GM23338 (cell line): ENCODE measurements at places on chromosomes 1 and 21. TPM values are rescaled to one million over a fixed set of nuclear protein-coding genes. Genes with fewer than 3 reads are reported as not detected.

ADCY10 gene
- total RNA-seq, result not detected in 2 replicates

PLA2G2C gene
- not detected in 2 replicates for total RNA-seq

RHBG gene
- 1.6 and 1.7 TPM in 2 replicates for total RNA-seq

XPR1 gene
- total RNA-seq, result 34.0 and 38.1 TPM in 2 replicates

KRTAP23-1 gene
- not detected in 2 replicates for total RNA-seq

GPR153 gene
- 8.8 and 9.0 TPM in 2 replicates for total RNA-seq

IQCC gene
- total RNA-seq, result 3.5 and 3.8 TPM in 2 replicates

TFF1 gene
- not detected in 2 replicates for total RNA-seq

RAB25 gene
- total RNA-seq, result 21.3 and 30.0 TPM in 2 replicates

PTAFR gene
- total RNA-seq, result 0.27 and 0.76 TPM in 2 replicates

DNA sequence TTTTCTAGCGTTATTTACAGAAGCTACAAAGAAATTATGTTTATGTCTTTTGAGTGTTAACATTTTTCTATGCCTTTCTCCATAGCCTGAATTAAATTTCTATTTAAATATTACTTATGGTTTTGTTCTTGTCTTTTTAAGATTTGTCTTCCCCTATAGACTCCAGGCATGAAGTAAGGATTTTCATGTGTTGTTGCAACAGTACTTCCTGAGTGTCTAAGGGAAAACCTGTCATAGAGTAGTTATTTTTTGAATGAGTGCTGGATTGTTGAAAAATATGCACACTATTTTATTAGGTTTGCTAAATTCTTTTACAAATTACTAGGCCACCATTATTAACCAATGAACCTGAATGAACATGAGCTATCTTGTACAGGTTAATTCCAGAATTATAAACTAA lies 27.1 kb downstream of the SAMSN1 start:
- no peaks in the 10 kb centered on the region for H3K36me3 ChIP-seq
- DNase-seq, result no peak
- no peak overlapping the region for H3K27ac ChIP-seq
- H3K27me3 ChIP-seq, result no peaks in the 10 kb centered on the region
- H3K4me3 ChIP-seq, result no peak overlapping the region

- no peak overlapping the region for H3K27ac ChIP-seq
- no peaks in the 10 kb centered on the region for H3K27me3 ChIP-seq
- H3K36me3 ChIP-seq, result no peaks in the 10 kb centered on the region
These were observed 27.6 kb downstream of the GPR88 start for GRCh38 chr1:100565533-100565932.

- peak overlapping the region; percentile 83 for H3K27ac ChIP-seq
- H3K4me3 ChIP-seq, result peak overlapping the region; percentile 66
- no peaks in the 10 kb centered on the region for H3K27me3 ChIP-seq
- DNase-seq, result peak; percentile 81
- H3K4me1 ChIP-seq, result peaks cover 4% of the 10 kb centered on the region; the same call in 1 of the 2 replicates
These were observed 16.2 kb upstream of the TTLL10 start for GRCh38 chr1:1157426-1157913.

DNA sequence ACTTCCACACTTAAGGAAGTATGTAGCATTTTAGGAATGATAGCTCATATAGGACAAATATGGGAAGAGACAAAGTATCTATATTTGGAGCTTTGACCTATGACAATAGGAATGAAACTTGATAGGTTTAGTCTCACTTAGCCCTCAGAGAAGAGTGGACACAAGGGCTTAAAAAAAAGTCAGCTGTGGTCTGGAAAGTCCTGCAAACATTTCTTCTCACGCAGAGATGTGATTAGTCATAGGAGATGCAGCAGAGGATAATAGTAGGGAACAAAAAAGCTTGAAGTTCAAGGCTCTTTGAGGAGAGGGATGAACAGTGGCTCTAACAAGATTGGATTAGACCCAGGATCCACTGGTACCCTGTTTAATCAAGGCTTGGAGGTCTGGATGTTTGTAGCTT lies 14.8 kb upstream of the RNF220 start:
- H3K27me3 ChIP-seq, result no peaks in the 10 kb centered on the region; the same call in 1 of the 2 replicates
- H3K27ac ChIP-seq, result no peak overlapping the region
- no peaks in the 10 kb centered on the region for H3K36me3 ChIP-seq

- DNase-seq, result no peak
- no peak overlapping the region for H3K27ac ChIP-seq
- no peak overlapping the region for H3K4me3 ChIP-seq
- H3K4me1 ChIP-seq, result peaks cover 13% of the 10 kb centered on the region
- no peaks in the 10 kb centered on the region for H3K27me3 ChIP-seq
These were observed 13.4 kb upstream of the SKI start for GRCh38 chr1:2214541-2215241.

DNA sequence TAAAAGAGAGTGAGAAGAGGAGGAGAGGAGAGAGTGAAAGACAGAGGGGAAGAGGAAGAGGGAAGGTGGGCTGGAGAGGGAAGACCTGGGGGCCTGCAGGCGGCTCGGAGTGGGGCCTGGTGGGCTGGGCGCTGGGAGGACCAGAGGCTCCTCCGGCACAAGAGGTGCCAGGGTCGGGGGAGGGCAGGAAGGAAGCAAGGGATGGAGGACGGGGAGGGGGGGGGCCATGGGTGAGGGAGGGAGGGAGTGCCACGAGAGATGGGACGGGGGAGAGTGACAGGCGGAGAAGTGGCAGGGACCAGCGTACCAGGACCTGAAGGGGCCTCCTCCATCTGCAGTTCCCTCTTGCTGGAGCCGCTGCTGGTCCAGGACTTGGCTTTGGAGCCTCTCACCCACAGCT lies 87.7 kb downstream of the CASZ1 start:
- peaks cover under 1% of the 10 kb centered on the region for H3K27me3 ChIP-seq
- H3K4me3 ChIP-seq, result 0 out of 2 replicates have a peak overlapping the region, but pooled peaks have one; percentile 28
- peaks cover 24% of the 10 kb centered on the region for H3K4me1 ChIP-seq
- H3K36me3 ChIP-seq, result no peaks in the 10 kb centered on the region
- no peak for DNase-seq

DNA sequence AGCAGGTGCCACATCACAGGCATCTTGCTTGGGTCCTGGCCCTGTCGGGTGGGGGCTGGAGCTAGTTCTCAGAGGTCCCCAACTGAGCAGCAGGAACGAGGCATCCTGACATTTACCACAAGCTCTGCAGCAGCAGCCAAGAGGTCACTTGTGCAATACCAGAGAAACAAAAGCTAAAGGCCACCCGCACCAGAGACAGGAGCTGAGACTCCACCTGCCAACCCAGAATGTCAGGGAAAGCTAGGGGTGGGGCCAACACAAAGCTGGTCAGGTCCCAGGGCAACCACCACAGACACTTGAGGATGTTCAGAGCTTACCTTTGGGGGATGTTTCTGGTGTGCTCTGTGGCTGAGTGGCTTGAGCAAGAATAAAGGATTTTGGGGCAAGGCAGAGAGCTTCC lies 13.6 kb upstream of the SYT6 start:
- H3K36me3 ChIP-seq, result no peaks in the 10 kb centered on the region
- H3K27me3 ChIP-seq, result peaks cover 13% of the 10 kb centered on the region; the same call in 1 of the 2 replicates

GRCh38 chr1:215547011-215547410 lies 20.1 kb upstream of the KCTD3 start:
- H3K4me3 ChIP-seq, result no peak overlapping the region
- no peak for DNase-seq
- no peaks in the 10 kb centered on the region for H3K4me1 ChIP-seq
- H3K27me3 ChIP-seq, result no peaks in the 10 kb centered on the region
- H3K36me3 ChIP-seq, result no peaks in the 10 kb centered on the region
- no peak overlapping the region for H3K27ac ChIP-seq

DNA sequence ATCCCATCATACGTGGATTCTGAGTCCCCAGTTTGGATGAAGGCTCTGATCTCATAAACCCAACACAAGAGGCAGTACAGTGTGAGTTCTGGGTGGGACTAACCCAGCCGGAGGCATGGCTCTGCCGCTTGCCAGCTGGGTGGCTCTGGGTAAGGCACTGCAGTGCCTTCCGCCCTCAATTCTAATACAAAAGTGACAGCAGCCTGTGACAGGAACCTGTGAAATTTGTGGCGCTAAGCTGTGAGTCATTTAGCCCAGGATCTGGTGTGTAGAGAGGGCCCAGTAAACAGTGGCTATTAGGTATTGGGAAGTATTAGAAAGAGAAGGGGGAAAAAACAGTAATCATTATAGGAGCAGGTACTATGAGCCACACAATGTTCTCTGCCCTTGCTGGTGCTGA lies 23.3 kb downstream of the HSPG2 start:
- H3K27ac ChIP-seq, result peak overlapping the region; percentile 90
- H3K4me3 ChIP-seq, result no peak overlapping the region; the same call in 1 of the 2 replicates
- H3K4me1 ChIP-seq, result peaks cover 38% of the 10 kb centered on the region
- no peak for DNase-seq
- no peaks in the 10 kb centered on the region for H3K27me3 ChIP-seq

GRCh38 chr1:40640314-40641076 lies 25.0 kb downstream of the RIMS3 start:
- no peaks in the 10 kb centered on the region for H3K4me1 ChIP-seq
- no peak for DNase-seq
- H3K36me3 ChIP-seq, result no peaks in the 10 kb centered on the region
- H3K4me3 ChIP-seq, result no peak overlapping the region
- H3K27me3 ChIP-seq, result no peaks in the 10 kb centered on the region

DNA sequence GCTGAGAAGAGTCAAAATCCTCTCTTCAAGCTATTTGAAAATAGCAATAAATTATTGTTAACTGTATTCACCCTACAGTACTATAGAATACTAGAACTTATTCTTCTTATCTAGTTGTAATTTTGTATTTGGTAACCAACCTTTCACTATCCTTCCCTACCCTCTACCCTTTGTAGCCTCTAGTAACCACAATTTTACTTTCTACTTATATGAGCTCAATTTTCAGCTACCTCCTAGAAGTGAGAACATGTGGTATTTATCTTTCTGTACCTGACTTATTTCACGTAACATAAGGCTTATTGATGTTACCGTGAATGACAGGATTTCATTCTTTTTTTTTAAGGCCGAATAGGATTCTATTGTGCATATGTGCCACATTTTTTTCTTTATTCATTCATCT lies 30.0 kb downstream of the ZC3H11B start:
- no peak overlapping the region for H3K27ac ChIP-seq
- H3K4me1 ChIP-seq, result 0 out of 2 replicates have a peak, but pooled peaks cover 5% of the 10 kb centered on the region
- DNase-seq, result no peak
- no peak overlapping the region for H3K4me3 ChIP-seq
- no peaks in the 10 kb centered on the region for H3K36me3 ChIP-seq
- H3K27me3 ChIP-seq, result no peaks in the 10 kb centered on the region

- H3K4me3 ChIP-seq, result no peak overlapping the region
- no peaks in the 10 kb centered on the region for H3K36me3 ChIP-seq
- no peaks in the 10 kb centered on the region for H3K27me3 ChIP-seq
- no peak for DNase-seq
- no peaks in the 10 kb centered on the region for H3K4me1 ChIP-seq
These were observed 99.8 kb upstream of the C1orf105 start for GRCh38 chr1:172320733-172321132.

GRCh38 chr1:35715568-35716002 lies 3.1 kb downstream of the C1orf216 start:
- peaks cover 4% of the 10 kb centered on the region for H3K4me1 ChIP-seq
- H3K36me3 ChIP-seq, result no peaks in the 10 kb centered on the region; the same call in 1 of the 2 replicates
- no peak overlapping the region for H3K4me3 ChIP-seq
- H3K27me3 ChIP-seq, result 0 out of 2 replicates have a peak, but pooled peaks cover 4% of the 10 kb centered on the region
- DNase-seq, result peak; percentile 92

GRCh38 chr1:94316836-94317789 lies 79.7 kb upstream of the ARHGAP29 start:
- no peak overlapping the region for H3K4me3 ChIP-seq
- H3K27me3 ChIP-seq, result no peaks in the 10 kb centered on the region
- H3K36me3 ChIP-seq, result no peaks in the 10 kb centered on the region
- no peak for DNase-seq
- no peak overlapping the region for H3K27ac ChIP-seq
- peaks cover 31% of the 10 kb centered on the region for H3K4me1 ChIP-seq

DNA sequence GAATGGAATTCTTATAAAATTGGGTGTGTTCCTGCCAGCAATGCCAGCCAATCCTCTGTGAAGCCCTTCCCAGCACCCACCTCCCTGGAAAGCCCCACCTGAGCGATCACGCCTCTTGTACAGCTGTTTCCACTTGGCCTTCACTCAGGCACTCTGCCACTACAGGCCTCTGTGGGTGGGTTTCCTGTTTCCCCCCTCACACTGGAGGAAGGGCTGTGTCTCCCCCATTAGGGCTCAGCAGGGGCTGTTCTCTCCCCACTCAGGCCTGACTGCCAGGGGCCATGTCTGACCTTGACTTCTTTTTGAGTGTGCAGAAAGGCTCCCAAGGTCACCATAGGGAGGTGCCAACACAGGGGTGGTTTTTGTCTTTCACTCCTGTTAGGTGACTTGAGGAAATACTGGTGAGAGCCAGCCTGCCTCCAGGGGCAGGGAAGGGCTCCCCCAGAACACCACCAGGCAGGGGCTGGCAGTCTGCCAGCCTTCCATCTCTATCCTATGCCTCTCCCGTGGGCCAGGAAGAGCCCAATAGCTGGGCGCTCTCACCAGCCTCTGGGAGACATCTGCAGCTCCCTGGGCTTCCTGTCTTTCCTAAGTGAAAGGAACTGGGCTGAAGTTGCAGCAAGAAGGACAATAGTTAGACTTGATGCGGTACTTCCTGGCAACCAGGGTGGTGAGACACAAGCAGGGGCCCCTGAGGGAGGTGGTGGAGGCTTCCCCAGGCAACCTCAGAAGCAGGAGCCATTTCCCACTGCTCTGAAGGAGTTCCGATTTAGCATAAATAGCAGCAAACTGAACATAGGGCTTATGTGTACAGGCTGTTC lies 49.1 kb downstream of the ELK4 start:
- no peak overlapping the region for H3K27ac ChIP-seq
- no peaks in the 10 kb centered on the region for H3K4me1 ChIP-seq
- H3K27me3 ChIP-seq, result no peaks in the 10 kb centered on the region
- DNase-seq, result no peak
- H3K4me3 ChIP-seq, result no peak overlapping the region

GRCh38 chr1:201108614-201109013 lies 3.6 kb downstream of the CACNA1S start:
- H3K4me3 ChIP-seq, result no peak overlapping the region
- no peaks in the 10 kb centered on the region for H3K36me3 ChIP-seq
- peaks cover 6% of the 10 kb centered on the region for H3K4me1 ChIP-seq
- no peak for DNase-seq
- no peak overlapping the region for H3K27ac ChIP-seq
